ENCODE measurements at places on chromosomes 2 and 18.

DNA sequence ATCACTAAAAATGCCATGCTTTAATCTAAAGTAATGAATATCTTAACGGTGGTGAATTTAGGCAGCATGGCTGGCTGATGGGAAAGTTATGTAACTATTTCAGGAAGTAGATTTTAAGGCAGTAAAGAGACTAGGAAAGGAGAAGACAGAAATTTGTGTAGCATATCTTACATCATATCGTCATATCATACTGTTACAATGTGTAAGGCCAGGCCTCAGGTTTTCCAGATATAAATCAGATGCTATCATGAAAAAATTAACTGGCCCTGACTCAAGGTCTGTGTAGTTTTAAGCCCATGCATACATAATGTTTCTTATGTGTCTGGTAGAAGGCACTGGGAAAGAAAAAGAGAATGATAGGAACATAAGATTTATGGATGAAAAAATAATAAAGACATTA, 8.9 kb upstream of the FAP start:
- no peak for DNase-seq

GRCh38 chr2:67652679-67653078, 255.5 kb downstream of the ETAA1 start:
- no peak for DNase-seq

GRCh38 chr2:121238828-121239227, 46.2 kb downstream of the TFCP2L1 start:
- no peak for DNase-seq

DNA sequence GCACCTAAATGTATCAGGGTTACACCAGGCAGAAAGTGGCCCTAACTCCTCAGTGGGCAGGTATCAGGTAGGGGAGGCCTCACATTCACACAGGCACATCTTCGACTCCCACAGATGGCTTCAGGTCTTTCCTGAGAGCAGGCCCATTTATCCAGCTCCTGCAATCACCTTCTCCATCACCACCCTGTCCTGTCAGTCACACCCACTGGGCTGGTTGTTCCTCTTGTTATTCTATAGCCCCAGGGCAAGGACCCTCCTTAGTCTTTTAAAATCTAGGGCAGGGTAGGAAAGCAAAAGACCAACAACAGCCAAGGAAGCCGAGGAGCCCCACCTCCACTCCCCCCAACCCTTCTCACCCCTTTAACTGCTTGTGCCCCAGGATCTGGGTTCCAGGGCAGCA, 9.1 kb upstream of the HOXD4 start:
- DNase-seq = no peak

- no peak for DNase-seq
Measured at GRCh38 chr18:29063346-29063745, 886.4 kb upstream of the CDH2 start.

- DNase-seq = no peak
Measured at GRCh38 chr18:78813936-78814710, 165.5 kb upstream of the SALL3 start.

DNA sequence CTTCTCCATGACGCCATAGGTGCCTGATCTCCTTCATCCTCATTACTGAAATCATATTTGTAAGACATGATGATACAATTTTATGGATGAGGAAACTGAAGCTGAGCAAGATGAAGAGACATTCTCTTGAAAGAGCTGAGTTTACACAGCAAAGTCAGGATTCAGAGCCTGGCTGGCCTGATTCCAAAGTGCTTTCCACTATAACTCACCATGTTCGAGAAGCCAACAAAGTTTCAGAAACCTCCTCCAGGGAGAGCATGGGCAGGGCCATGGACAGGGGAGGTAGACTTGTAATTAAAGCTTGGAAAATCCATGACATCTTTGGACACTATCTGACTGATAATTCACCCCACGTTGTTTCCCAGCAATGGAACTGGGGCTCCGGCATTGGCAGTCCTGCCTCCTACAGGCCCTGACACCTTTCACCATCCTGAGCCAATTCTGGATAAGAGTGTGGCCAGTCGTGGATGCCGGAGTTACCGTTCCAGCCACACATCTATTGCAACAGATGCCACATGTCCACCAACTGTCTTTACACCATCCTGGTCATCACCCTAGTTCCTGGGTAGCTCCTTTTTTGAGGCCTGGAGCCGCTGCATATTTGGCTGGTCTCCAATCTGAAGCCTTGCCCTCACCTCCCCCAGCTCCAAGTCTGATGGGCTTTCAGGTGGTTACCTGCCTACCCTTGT, 85.0 kb upstream of the PPP1CB start:
- DNase-seq = no peak
